T-helper 9 cell (primary cell): ENCODE measurements at places on chromosomes 3 and 15.

GRCh38 chr3:43071313-43071893 is 34.5 kb downstream of the POMGNT2 start:
- DNase-seq, result no peak

DNA sequence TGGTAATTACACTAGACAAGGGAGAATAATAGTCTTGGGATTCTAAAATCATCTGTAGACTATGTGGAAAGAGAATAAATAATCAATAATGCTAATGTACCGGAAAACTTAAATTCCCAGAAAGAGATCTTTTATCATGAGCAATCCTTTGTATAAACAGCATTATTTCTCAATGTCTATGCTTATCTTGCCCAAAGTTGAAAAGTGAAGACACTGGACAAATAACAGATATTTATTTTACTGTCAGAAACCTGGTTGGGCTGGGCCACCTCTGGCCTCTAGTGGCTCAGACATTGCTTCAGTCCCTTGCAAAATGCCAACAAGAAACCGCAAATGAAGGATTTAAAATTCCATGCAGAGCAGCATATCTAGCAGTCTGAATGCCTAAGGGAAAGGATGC is 409.9 kb downstream of the FHIT start:
- DNase-seq, result no peak

GRCh38 chr15:93331545-93332167 is 242.6 kb upstream of the RGMA start:
- DNase-seq, result no peak

- DNase-seq, result no peak
Observed at GRCh38 chr15:76986743-76987142, 8.2 kb upstream of the PSTPIP1 start.

DNA sequence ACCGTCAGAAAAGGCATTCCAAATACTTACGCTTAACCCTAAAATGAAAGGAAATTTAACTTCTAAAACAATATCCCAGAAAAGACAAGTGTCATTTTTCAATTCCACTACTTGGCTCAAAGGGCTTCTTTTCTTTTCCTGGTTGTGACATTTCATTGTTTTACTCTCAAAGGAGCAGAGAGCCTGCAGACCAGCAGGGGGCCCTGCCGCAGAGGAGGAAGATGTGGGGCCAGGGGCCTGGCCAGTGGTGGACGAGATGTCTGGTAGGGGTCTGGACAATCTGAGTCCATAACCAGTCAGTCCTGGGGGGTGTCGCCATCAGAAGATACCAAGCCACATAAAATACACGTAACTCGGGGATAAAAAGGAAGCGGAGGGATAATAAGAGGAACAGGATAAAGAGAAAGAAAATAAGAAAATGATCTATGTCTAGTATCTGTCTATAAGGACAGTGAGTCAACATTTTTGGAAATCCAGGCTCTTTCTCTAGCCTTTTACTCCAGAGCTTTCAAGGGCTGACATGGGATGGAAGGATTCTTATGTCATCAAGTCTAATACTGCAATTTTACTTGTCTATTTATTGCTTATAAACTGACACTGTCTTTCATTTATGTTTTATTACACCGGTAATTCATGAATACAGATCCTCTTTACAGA is 54.2 kb upstream of the ARHGEF3 start:
- DNase-seq, result no peak

GRCh38 chr3:15342945-15343344 is 10.6 kb upstream of the SH3BP5 start:
- no peak for DNase-seq

DNA sequence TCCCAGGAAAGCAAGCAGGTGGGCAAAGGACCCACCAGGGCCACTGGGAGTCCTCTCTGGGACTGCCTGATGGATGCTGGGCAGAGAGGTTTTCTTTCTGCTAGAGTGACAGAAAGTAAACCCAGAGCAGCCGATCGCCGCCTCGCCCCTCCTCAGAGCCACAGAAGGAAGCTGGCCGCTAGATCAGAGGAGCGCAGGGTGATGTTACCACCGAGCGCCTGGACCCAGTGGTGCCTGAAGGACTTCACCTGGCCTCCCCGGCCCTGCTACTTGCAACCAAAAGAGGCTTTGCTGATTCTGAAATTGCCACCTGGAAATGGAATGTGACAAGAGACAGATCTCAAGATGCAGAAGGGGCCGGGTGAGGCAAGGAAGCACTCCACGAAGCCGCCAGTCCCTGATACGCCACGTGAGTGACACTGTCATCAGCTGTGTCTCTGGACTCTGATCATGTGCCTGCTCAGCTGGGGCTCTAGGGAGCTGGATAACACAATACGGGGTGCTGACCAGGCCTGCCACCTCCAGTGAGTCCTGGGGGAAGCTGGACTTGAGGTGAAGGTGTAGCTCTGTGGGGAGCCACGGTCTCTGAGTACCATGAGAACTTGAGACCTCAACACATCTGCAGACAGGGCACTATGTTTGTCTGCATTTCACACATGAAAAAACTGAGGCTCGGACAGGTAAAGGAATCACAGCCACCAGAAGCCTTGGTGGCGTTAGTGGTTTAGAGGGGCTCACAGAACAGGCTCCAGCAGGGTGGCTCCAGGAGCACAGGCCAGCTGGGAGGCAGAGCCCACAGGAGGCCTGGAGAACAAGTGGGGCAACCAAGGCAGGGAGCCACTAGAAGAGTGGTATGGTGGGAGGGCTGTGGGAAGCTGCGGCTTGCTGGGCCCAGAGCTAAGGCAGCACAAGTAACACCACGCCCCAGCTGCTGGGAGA is 137.9 kb upstream of the PRR20G start:
- no peak for DNase-seq

DNA sequence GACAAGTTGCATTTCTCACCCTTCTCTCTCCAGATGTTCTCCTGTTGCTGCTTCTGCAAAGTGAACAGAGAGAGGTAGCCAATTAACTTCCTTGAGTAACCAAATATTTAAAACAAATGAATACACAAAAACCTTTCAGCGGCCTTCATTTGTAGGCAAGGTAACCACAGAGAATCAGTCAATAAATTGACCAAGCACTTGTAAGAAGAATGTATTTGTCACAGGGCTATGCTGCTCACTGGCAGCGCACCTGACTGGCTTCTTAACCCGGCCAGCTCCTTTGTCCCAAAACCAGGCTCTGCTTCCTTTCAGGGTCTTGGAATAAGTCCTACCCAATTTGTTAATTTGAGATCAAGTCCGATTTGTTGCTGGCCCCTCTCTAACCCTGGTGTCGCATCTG is 43.5 kb upstream of the STXBP5L start:
- DNase-seq, result no peak

GRCh38 chr3:124032311-124032880 is 40.5 kb upstream of the ROPN1 start:
- no peak for DNase-seq

DNA sequence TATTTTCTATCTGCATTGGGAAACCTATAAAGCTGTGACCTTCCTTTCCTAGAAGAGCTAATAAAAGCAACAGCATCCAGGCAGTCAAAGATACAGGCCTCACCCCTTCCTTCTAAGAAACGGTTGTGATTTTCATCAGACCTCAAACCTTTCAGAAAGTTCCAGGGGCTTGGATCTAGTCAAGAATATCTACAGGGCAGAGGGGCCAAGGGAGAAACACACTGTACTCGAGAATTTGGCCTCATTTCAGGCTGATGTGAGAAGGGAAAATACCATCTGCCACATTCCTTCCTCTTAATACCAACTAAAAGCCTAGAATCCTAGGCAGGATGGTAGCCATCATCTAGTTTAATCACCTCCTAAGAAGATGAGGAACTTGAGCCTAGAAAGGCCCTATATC is 24.5 kb upstream of the BCL6 start:
- DNase-seq, result no peak

DNA sequence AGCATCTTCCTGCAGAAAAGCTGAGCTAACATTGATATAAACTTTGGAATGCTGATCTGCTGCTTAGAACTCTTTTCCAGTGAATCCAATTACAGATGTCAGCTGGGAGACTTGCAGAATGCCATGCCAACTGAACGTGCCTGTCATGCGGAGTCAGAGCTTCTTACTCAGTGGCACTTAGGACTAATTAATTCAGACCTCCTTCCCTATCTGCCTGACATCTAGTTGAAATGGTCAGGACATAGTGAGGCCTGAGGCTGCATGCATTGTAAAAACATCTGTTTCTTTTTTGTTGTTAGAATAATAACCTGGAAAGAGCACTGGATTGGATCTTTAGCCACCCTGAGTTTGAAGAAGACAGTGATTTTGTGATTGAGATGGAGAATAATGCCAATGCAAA is 112.6 kb downstream of the USP13 start:
- DNase-seq, result no peak

GRCh38 chr3:40924559-40925141 is 274.7 kb upstream of the CTNNB1 start:
- DNase-seq, result no peak

GRCh38 chr3:182385356-182385755 is 407.9 kb upstream of the ATP11B start:
- DNase-seq, result no peak

DNA sequence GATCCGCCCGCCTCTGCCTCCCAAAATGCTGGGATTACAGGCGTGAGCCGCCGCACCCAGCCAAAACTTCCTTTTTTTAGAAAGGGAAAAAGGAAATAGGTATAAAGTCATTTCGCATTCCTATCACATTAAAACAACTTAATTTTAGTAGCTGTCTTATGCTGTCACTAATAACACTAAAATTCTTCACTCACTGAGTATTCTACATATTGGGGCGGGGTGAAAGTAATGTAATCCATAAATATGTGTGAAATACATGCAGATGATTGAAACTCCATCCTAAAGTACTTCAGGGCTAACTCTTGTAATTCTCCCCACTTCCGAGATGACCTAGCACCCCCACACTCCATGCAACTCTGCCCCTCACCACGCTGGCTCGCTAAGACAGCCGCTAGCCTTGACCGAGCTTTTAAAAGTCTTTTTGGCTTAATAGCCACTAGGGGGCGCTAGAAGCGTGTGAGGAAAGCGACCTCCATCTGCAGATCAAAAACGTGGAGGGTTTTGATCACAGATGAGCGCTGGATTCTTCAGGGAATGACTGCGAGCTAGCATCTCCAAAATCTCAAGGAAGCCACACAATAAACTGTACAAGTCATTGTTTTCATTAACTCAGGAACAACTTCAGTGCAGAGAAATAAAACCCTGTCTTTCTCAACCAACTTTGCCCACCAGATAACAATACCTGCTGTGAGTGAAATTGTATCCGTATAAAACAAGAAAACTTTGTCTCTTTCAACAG is 129.3 kb upstream of the IGF1R start:
- peak; percentile 17 for DNase-seq

GRCh38 chr15:74011610-74012009 is 17.1 kb downstream of the PML start:
- no peak for DNase-seq

DNA sequence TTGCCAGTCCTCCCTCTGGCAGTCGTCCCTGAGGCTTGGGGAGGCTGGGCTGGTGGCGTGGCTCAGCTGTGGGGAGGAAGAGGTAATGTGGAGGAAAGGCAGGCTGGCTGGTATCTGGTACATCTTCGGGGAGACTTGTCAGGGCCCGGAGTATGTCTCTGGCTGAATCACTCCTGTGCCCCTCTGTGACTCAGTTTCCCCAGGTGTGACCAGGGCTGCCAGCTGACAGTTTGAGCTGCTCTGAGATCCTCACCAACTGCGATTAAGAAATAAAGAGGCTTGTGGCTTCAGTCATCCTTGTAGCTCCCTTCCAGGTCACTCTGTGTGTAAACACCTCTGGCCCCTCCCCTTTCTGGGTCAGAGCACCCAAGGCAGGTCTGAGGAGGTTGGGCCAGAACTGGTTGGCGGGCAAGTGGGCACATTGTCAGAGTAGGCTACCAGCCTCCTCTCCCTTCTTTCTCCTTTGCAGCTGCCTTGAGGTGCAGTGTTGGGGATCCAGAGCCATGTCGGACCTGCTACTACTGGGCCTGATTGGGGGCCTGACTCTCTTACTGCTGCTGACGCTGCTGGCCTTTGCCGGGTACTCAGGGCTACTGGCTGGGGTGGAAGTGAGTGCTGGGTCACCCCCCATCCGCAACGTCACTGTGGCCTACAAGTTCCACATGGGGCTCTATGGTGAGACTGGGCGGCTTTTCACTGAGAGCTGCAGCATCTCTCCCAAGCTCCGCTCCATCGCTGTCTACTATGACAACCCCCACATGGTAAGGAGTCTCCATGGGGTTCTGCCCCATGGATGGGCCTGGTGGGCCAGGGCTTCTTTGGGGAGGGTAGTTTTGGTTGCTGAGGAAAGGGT is 3.0 kb downstream of the TEX264 start:
- DNase-seq, result no peak

DNA sequence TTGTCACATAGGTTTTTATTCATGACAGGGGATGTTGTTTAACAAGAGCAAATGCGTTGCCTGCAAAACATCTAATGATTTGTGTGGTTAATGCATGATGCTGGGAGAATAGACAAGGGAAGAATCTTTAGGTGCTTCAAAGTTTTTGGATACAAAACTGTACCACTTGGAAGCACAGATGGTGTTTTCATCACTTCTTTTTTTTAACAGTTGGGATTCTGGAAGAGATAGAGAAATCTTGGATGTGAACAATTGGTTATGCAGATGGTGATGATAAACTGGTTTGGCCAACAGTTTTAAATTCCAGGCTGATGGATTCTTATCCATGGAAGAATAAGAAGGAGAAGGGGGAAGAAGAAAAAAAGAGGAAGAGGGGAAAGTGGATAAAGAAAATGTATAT is 379.4 kb downstream of the KCNH8 start:
- DNase-seq, result no peak

DNA sequence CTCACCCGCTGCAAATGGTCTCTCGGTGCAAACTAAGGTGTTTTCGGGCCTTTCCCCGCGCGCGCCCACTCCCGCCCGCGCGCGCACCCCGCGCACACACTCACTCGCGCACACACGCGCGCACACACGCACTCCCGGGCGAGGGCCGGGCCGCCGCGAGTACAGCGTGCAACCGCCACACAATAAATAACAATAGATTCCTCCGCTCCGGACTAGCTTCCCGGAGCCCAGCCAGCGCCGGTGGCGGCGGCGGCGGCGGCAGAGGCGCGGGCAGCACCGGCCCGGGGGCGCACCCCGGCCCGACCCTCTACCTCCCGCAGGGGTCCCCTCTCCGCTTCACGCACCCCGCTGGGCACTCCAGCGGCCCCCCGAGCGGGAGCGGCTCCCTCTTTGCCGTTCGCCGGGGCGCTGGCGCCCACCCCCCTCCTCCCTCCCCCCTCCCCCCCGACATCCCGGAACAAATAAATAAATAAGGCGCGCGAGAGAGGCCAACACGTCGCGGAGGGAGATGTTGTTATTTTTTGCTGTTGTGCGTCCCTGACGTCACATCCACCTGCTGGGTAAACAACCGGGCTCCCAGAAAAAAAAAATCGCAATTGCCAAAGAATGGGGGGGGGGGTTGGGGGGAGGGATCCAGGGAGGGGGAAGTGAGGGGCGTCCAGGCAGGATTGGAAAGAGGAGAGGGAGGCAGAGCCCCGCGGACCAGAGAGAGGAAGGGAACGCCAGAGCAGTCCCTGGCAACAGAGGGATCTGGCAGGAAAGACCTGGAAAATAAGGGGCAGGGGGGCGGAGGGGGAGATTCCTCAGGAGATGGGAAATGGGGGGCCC is at the start of gene FOXP1:
Gene FOXP1, minus strand, starts transcription at position 163 of the 828 bp plus-strand sequence. CDS start 385,347 bp downstream, outside the sequence.
- peak; percentile 53 for DNase-seq

- no peak for DNase-seq
Observed at GRCh38 chr15:90929246-90930019, 2.9 kb downstream of the HDDC3 start.
